ENCODE measurements at places on chromosomes 7 and 10.
A peak's percentile ranks its signal among the peaks of the same experiment; 100 is the strongest.

GRCh38 chr10:4512671-4513240 is 313.3 kb upstream of the AKR1E2 start:
- peak; percentile 5 for DNase-seq

DNA sequence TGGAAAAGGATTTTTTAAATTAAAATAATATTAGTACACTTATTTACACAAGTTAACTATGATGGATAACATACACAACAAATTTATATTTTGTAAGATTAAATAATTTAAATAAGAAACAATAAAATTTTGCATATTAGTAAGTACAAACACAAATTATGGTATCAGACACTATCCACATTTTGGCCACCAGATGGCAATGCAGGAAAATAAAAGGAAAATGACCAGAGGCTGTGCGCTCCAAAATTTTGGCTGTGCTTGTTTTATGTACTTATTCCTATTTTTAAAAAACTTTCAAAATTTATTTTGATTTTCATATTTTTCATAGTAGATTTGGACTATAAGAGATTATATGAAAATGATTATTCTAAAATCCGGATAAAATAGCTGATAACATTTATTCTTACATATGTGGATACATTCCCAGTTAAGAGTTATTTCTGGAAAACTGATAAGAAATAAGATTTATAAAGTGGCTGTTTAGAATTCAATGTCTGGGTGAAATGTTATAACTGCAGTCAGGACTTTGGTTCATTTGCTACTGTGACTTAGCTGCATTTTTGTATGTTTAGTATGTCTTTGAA is 274.7 kb upstream of the HGF start:
- peak; percentile 6 for DNase-seq

GRCh38 chr7:130697820-130698219 is 11.5 kb upstream of the TSGA13 start:
- DNase-seq, result no peak

DNA sequence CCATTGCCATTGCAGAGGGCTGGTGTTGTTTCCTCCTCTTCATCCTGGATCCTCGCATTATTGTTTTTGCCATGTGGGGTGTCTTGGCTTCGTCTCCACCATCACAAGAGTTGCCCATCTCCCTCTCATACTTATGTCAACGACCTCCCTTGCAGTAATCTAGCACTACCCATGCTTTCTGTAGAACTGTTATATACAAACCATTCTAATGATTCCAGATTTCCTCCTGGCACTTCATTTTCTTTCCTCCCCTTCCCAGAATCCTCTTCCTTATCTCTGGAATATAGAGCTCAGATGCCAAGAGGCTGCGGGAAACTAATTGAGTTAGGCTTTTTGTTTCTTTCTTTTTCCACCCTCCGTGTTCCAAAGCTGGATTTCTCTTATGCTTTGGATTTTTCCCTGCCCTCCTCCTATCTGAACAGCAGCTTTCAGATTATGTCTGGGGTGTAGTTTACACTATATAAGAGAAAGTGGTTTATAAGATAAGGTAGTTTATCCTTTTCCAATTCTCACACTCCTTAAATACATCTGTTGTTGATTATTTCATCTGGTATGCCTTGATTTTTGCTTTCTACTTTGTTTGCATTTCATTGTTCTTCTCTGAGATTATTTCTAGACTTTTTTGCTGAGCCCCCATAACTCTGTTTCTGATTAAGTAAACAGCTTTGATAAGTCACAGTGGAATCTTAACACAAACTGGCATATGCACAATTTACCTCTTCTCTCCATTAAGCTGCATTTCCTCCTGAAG is 264.1 kb downstream of the BICC1 start:
- DNase-seq, result no peak

DNA sequence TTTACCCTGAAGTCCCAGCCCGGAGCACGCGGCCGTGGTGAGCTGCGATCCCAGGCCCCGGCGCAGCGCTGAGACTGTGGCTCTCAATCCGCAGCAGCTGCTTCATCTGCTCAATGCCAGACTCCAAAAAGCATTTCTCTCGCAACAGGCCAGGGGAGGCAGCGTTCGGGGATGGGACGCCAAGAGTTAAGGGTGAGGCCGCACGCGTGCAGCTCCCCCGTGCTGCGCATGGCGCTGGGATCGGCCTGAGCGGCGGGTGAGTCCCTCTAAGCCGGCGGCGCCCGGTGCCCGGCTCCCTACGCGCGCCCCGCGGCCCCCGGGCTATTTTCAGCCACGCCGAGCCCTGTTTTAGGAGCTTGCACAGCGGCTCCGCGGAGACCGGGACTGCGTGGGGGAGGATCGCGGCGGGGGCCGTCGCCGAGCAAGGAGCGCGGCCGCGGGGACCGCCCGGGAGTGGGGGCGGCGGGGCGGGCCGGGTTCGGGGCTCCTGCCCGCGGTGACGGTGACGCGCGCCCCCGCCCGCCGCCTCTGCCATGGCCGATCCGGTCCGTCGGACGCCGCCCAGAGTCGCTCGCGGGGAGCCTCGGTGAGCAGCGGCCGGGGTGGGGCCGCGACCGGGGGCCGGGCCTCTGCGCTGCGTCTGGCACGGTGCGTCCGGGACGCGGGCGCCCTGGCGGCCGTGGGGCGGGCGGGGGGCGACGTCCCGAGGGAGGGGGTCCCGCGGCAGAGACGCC is 29.4 kb upstream of the JAKMIP3 start:
- peak; percentile 12 for DNase-seq

DNA sequence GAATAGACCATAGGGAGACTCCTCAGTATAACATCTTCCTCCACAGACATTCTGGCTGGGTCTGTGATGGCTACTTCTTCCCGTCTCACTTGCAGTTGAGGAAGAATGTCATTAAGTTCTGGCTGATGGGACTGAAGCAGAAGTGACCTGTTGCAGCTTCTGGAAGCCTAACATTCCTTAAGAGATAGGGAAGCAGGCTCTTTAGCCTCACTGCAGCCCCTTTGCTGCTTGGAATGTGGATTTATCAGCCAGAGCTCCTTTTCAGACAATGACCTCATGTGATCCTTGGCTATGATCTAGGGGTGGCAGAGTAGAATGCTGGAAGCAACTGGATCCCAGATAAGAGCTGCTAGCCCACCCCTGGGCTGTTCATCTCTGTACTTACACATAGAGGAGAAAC is 142.5 kb downstream of the RNF216 start:
- DNase-seq, result no peak

GRCh38 chr7:142646386-142647140 is 102.7 kb upstream of the PRSS1 start:
- DNase-seq, result no peak

DNA sequence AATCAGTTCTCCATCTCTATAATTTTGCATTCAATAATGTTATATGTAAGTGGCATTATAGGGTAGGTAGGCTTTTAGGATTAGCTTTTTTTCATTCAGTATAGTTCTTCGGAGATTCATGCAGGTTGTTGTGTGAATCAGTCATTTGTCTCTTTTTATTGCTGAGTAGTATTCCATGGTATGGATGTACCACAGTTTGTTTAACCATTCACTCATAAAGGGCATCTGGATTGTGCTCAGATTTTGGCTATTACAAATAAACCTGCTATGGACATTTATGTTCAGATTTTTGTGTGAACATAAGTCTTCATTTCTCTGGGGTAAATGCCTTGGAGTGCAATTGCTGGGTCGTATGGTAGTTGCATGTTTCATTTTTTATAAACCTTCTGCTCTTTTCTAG is 4.4 kb upstream of the OGDHL start:
- DNase-seq, result no peak

All from activated naive CD8-positive, alpha-beta T cell treated with anti-CD3 and anti-CD28 coated beads, Interleukin-2, amount 50 U/mL, for 24 hours (primary cell).